ENCODE measurements at places on chromosomes 2 and 18. TPM values are rescaled to one million over a fixed set of nuclear protein-coding genes. Genes with fewer than 3 reads are reported as not detected.

Gene IL36G
- not detected for polyA plus RNA-seq

Gene IL1RL2
- 0.03 TPM for polyA plus RNA-seq

Gene MOGAT1
- polyA plus RNA-seq: 0.98 TPM

Gene DSG1
- 0.04 TPM for polyA plus RNA-seq

Gene CDH20
- not detected for polyA plus RNA-seq

Gene SETBP1
- 0.65 TPM for polyA plus RNA-seq

Gene ANKRD62
- polyA plus RNA-seq: not detected

Gene CPSF3
- polyA plus RNA-seq: 15.5 TPM

Gene BMP10
- not detected for polyA plus RNA-seq

Gene ABHD1
- 0.85 TPM for polyA plus RNA-seq

Gene TUBA3E
- not detected for polyA plus RNA-seq

Gene AMER3
- not detected for polyA plus RNA-seq

Gene FAM124B
- not detected for polyA plus RNA-seq

Gene MARCHF4
- polyA plus RNA-seq: not detected

Gene SLC5A7
- not detected for polyA plus RNA-seq

Gene TUBB8B
- polyA plus RNA-seq: 6.7 TPM

Gene MAPK4
- not detected for polyA plus RNA-seq

Gene TUBA4B
- polyA plus RNA-seq: 0.22 TPM

Measured in HepG2 (cell line).